ACHN (cell line): ENCODE measurements at places on chromosomes 4 and X.

DNA sequence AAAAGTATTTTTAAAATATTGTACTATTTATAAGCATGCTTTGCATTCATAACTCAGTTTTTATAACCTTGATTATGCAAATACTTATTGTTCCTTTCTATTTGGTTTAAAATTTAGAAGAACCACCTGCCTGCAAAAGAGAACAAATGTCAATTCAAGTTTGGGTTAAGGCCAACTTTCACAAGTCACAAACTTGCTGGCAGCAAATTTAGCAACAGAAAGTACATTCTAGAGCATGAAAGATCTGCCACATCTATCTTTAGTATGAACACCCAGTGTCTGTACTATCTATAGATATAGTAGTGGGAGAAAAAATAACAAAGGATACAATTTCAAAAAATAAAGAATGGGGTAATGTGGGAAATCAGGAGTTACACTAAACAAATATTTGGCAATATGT lies 1014.2 kb downstream of the C4orf33 start:
- DNase-seq, result no peak

GRCh38 chr4:184980261-184980660 lies 38.0 kb upstream of the HELT start:
- no peak for DNase-seq

DNA sequence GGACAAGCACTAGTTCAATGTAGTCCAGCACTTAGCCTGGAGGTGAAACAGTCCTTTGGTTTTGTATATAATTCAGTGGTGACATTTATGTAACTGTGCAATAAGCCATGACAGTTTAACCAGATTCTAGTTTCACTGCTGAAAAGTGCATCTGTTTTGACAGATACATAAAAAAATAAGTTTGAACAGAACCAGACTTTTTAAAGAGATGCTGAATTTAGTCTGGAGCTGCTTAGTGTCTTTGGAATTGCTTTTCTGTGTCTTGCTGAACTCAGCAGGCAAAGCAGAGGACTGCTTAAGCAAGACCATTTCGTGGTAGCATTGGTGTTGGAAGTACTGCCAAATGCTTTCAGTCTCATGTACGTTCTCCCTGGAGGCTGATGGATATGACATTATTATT lies 393.5 kb downstream of the MAPK10 start:
- no peak for DNase-seq

DNA sequence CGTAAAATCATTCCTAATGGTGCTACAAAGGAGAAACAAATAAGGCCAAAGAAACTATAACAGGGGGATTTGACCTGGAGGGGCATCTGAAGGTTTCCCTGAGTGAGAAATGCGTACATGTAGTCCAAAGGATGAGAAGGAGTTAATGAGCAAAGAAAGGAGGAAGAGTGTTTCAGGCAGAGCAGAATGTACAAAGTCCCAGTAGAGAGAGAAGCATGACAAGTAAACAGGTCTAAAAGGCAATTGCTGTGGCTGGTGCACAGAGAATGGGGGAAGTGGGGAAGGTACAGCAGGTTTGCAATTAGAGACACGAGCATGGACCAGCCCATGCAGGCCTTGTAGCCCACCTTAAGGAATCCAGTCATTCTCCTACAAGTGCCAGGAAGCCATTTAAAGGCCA lies 145.5 kb downstream of the TSPAN5 start:
- no peak for DNase-seq

- DNase-seq, result no peak
Observed at GRCh38 chr4:179803857-179804256, 2361.6 kb upstream of the AGA start.

- DNase-seq, result no peak
Observed at GRCh38 chr4:84648863-84649647, 66.1 kb downstream of the CDS1 start.

- peak; percentile 16 for DNase-seq
Observed at GRCh38 chrX:154457491-154458115, 478 bp upstream of the PLXNA3 start.

DNA sequence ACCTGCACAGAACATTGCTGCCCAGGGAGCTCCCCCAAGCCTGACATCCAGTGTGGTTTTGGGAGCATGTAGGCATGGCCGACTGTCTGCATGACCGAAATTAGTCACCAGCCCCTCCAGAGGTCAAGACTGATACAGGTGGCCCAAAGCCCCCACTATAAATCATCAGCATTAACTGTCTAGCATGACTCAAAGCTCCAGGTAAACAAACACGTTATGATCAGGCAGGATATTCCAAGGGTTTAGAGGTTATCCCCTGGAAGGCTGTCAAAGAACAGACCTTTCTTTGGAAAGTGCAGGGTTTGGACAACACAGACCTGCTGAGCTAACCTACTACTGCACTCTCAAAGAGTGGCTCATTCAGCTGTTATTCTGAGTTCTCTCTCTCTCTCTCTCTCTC lies 2.1 kb upstream of the FAM9A start:
- no peak for DNase-seq

- DNase-seq, result peak; percentile 3
Observed at GRCh38 chrX:134460862-134461220, 876 bp downstream of the HPRT1 start.

DNA sequence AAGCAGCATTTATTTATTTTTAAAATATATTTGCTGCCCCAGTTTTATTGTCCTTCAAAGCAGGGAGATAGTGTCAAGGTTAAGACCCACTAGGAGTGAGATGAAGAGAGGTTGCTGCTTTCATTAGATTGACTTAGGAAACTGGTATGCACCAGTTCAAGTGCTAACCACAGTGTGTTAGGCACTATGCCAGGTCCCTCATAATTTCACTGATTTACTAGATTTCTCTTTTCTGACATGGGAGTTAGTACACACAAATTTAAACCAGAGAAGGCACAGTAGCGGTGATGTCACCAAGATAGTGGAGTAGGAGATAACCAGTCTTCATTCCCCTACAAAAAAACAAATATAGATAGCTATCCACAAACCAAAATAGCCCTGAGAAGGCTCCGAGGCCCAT lies 14.3 kb downstream of the RRAGB start:
- DNase-seq, result no peak

- no peak for DNase-seq
Observed at GRCh38 chr4:19010761-19011160, 989.2 kb upstream of the LCORL start.

GRCh38 chr4:53963781-53964180 lies 100.6 kb downstream of the CHIC2 start:
- DNase-seq, result no peak

- no peak for DNase-seq
Observed at GRCh38 chrX:17005712-17006368, 59.4 kb downstream of the REPS2 start.

GRCh38 chr4:167509551-167509950 lies 275.3 kb upstream of the SPOCK3 start:
- no peak for DNase-seq

DNA sequence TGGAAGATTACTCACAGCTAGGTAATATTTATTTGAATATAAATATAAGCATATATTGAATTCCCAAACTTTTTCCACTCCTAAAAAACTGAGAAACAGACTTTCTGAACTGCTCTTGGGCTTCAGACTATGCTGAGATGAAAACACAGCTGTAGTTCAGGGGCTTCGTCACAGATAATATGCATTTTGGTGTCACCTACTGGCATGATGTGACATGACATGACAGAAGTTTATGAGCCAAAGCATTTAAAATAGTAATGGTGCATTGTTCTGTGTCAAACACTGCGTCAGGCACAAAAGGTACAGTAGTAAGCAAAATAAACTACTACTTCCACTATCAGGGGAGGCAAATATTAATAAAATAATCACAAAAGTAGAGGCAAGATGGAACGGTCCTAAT lies 171.3 kb downstream of the BTC start:
- DNase-seq, result peak; percentile 72

- peak; percentile 66 for DNase-seq
Observed at GRCh38 chr4:76067652-76068286, 6.7 kb upstream of the ART3 start.

DNA sequence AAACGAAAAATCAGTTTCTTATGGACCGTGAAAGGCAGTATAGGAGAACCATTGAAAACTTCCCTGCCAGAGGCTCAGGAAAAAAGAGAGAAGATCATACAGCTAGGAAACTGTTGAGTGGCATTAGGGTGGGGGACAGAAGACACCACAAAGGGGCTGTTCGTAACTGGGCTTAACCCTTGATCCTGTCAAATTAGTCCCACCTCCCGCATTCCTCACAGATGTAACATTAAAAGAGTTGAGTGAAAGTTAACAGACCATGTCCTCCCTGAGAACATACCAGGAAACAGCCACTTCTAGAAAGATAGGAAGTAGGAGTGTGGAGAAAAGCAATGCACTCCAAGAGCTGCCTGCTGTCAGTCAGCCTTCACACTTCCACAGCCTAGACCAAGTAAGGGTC lies 8.7 kb downstream of the SHROOM4 start:
- peak; percentile 51 for DNase-seq

GRCh38 chr4:104716584-104716983 lies 221.9 kb upstream of the CXXC4 start:
- no peak for DNase-seq

GRCh38 chr4:116878280-116878679 lies 207.1 kb downstream of the TRAM1L1 start:
- DNase-seq, result no peak

- DNase-seq, result no peak
Observed at GRCh38 chr4:35649011-35649410, 595.3 kb downstream of the ARAP2 start.

DNA sequence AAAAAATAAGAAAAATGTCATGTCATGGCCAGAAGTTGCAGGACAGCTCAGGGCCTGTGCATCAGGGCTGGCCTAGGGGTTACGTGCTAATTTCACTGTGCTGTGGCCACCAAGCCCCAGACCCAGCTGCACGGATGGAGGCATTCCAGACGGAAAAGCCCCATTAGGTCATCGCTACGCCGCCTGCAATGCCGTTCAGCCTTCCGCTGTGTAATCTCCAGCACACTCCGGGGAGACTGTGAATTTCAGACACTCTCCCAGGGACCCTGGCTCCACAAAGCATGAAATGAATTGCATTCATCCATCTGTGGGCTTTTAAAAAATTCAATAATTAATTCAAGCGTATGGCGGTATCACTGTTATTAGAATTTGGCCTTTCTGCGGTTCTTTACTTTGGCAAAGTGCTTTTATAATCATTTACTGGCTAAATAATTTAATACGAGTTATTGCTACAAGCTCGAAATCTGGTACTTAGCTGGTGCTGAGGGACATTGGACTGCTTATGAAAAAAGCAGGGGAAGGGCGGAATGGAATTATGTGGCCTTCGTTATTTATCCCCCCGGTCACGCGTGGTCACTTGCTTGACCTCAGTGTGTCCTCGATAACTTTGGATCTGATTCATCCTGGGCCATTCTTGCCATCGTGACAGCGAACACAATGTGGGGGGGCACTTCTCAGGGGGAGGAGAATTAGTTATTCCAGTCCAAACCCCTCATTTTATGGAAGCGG lies 9.0 kb upstream of the NSG1 start:
- no peak for DNase-seq

DNA sequence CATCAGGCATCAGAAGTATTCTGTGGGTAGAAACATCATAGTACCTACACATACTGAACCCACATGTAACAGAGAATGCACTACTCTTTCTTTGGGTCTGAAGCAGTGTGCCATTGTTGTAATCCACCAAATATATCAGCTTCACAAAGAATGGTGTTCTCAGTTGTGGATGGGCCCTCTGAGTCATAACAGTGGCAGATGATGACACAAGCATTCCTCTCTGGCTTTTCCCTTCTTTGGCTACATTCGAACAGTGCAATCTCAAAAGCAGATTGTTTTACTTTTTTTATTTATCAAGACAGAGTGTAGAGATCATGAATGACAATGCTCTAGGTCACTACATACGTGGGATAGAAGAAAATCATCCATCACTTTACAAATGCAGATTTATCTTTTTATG lies 247.2 kb upstream of the EPHA5 start:
- no peak for DNase-seq

DNA sequence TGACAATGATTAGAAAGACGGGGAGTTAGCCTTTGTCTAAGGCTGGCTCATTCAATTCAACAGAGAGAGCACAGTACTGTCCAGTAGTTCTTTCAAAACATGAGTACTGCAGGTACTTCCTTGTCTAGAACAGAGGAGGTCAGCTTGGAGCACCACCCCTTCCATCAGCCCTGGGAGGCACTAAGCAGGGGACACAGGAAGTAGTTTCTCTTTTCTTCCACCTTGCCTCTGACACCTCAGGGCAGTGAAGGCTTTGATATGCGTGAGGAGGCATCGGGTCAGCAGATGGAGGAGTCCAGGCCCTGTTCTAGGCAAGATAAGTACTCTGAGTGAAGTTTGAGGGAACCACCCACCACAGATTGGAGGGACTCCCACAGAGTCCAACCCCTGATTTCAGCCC lies 33.1 kb downstream of the MAGEB10 start:
- DNase-seq, result no peak

DNA sequence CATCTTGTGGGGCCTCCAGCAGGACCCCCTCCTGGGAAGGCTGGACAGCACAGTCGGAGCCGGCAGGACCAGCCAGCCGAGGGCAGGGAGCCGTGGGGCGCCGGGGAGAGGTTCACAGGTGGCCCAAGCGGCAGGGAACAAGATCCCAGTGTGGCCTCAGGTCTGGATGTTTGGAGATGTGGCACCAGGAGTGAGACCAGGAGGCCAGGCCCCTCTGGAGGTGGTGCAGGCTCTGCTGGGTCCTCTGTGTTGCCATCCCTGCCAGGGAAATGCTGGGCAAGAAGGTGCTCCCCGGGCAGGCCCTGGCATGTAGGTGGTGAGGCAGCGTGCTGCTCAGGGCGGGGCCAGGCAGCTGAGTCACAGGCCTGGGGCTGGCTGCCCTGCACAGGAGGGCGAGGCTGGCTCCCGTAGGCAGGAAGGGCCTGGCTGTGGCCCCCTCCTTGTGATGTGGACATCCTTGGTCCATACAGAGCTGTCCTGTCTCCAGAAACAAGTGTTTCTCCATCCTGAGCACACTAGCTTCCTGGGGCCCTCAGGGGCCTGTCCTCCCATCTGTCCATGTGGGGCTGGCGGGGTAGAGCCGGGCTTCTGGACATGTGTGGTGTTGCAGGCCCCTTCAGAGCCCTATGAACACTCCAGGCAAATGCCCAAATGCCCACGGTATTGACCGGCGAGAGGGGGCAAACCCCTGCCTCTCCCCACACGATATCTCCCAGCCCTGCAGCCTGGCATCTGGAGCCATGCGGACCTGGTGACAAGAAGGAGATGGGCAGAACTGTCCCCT lies 4.8 kb upstream of the HGFAC start:
- DNase-seq, result peak; percentile 77

DNA sequence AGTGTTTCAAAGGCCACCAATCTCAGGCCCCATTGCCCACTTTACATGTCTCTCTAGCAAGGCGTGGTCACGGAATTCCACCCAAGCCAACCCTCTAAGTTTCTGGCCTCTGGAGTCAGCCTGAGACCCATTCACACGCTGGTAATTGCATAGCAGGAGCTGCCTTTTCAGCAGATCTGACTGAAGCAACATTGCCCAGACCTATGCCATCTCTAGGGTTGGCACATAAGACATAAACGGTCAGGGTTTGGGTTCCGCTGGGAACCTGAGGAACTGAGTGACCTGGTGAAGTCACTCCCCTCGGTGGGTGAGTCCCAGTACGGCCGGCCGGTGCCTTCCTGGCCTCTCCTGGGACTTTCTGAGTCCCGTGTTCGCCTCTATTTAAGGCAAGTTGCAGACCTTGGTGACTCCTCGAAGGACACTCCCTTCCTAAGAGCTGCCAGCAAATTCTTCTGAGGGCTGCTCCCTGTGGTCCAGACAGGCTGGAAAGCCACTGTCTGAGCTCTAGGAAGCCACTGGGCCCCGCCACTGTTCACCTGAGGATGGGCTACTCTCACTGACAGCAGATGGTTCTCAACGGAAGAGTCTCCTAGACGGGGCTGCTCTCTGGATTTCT lies 15.9 kb downstream of the CTAG1A start:
- no peak for DNase-seq
